ENCODE measurements at places on chromosomes 2 and 18.

DNA sequence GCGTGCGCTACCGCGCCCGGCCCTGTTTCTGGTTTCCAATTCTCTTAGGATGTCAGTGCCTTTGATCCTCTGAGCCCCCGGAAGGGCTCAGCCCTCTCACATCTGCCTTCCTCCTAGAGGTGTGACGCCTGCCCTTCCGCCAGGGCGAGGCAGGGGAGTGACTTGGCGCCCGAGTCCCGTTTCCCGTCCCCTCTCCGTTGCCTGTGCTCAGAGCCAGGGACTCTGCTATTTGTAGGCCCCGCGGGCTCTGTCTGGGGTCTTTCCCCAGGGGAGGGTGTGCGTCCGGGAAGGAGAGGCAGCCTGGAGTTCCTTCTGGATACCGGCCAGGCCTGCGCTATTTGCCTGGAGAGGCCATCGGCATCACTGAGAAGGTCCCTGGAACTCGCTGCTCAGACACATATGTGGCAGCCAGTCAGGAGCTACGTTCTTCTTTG, 103.7 kb upstream of the TAF1B start:
- no peak for DNase-seq

GRCh38 chr2:108220942-108221541, 18.7 kb upstream of the SULT1C3 start:
- no peak for DNase-seq

DNA sequence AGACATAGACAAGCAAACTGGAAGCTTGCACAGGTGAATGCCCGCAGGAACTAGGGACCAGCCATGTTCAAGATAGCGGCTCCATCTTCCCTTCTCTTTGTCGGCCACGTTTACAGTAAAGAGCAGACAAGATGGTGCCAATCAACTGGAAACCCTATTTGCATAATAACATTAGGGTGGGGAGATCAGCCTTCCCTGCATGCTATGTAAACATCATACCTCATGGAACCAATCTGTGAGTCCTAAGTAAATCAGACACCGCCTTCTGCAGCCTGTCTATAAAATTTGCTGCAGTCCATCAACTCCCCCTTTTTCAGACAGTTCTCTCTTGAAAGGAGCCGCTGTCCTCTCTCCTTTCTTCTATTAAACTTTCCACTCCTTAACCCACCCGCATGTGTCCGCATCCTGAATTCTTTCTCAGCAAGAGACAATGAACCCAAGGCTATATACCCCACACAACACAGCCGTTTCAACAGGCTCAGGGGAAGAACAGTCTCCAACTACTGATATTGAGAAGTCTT, 384.4 kb downstream of the EIPR1 start:
- DNase-seq, result no peak

DNA sequence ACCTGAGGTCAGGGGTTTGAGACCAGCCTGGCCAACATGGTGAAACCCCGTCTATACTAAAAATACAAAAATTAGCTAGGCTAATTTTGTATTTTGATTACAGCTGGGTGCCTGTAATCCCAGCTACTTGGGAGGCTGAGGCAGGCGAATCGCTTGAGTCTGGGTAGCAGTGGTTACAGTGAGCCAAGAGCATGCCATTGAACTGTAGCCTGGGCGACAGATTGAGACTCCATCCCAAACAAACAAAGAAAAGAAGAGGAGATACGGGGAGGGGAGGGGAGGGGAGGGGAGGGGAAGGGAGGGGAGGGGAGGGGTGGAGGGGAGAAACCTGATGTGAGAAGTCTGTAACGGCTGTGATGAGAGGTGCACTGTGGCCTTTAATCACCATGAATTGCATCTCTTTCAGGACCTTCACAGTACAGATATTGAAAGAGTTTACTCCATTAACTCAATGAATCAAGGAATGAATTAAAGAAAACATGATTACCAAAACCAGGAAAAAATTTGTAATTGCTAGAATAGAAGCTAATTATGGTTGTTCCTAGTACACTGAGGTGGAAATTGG, 135.3 kb downstream of the CALCRL start:
- no peak for DNase-seq

- no peak for DNase-seq
Measured at GRCh38 chr2:49755777-49756176, 601.5 kb upstream of the FSHR start.

- no peak for DNase-seq
Measured at GRCh38 chr2:173553593-173553992, 198.9 kb downstream of the CDCA7 start.

DNA sequence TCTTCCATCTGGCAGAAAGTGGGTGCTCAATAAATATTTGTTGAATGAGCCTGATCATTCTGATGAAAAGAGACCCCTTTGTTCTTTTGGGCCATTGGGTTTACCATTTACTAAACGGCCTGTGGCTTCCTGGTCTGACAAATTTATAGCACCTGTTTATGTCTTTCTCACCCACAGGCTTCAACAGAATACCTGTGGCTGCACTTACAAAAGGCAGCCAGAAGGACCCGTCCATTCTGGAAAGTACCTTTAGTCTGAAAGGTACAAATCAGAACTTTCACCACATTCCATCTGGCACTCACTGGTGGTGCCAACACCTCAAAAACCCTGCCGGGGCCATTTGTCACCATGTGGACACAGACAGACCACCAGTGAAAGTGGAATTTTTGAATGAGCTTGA, 167.5 kb downstream of the ETAA1 start:
- DNase-seq, result no peak

DNA sequence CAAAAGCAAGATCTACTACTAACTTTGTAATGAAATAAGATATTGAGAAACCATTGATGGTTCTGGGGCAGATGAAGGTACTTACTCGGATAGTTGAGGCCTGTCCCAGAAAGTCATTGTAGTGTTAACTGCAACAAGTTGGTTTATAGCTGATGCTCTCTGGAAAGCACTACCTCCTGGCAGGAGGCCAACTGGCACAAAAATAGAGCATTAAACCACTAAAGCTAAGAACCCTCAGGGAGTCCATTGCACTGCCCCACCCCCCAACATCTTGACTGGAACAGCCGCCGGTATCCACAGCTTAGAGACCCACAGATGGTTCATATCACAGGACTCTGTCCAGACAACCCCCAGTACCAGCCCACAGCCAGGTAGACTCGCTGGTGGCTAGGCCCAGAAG, 552.5 kb upstream of the CRIM1 start:
- DNase-seq, result no peak

All from AG04450 (cell line).